ENCODE measurements at places on chromosomes 2 and 18. TPM values are rescaled to one million over a fixed set of nuclear protein-coding genes. Genes with fewer than 3 reads are reported as not detected.

GRCh38 chr2:142914507-142915313, 37.2 kb downstream of the KYNU start:
- no peak for DNase-seq

- no peak for DNase-seq
Observed at GRCh38 chr18:34864836-34865497, 154.9 kb downstream of the DTNA start.

Gene EIF2AK2
- 56.2 TPM for total RNA-seq

GRCh38 chr2:104312684-104313083, 541.2 kb upstream of the POU3F3 start:
- DNase-seq, result no peak

DNA sequence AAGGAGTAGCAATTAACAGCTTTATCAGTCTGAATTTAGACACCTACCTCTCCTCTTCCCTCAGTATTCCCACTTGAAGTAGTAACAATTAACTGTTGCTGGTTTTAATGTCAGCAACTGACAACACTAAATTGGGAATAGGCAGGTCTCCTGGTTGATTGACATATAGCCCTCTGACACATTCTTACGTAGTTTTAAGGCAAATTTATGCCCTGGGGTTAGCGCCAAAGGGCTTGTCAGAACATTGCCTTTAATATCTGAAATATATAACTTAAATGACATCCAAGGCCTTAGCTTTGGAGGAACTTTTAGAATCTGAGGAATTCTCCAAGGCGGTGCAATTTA, 7.4 kb downstream of the ASXL3 start:
- DNase-seq, result no peak

DNA sequence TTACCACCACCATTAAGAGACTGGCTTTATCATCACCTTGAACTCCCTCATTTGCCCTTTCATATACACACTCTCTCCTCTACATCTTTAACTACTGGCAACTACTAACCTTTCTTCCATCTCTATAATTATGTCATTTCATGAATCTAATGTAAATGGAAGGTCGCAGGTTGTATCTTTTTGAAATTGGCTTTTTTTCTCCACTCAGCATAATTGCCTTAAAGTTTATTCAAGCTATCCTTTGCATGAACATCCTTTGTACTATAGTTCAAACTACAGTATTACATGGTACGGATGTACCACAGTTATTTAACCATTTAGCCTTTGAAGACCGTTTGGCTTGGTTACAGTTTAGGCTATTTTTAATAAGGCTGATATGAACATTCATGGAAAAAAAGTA, 129.5 kb upstream of the ZNF804A start:
- DNase-seq, result no peak

Gene RIT2
- total RNA-seq, result not detected

DNA sequence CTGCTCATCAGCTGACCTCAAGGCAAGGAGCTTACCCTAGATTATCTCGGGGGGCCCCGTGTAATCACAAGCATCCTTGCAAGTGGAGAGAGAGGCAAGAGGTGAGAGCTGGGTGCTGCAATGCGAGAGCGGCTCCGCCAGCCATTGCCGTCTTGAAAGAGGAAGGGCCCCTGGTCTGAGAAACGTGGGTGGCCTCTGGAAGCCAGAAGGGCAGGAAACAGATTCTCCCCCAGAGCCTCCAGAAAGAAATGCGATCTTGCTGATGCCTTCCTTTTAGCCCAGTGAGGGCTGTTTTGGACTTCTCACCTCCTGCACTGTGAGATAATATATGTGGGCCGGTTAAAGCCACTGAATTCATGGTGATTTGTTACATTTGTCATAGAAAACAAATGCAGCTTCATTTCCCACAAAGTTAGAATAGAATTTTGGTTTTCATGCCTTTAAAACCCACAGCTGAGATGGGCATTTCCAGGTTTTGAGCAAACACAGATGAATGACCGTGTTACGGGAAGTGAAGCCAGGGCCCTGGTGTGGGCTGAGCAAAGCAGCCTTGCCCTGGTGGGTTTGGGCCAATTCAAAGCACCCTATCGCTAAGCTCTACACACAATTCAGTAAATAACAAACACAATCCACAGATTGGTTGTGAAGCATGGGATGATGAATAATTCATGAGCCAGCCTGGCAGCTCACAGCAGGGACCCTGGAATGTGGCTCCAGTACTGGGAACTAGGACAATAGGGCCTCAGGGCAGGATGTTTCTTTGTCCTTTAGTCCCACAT, 319.9 kb upstream of the HS6ST1 start:
- peak; percentile 74 for DNase-seq

DNA sequence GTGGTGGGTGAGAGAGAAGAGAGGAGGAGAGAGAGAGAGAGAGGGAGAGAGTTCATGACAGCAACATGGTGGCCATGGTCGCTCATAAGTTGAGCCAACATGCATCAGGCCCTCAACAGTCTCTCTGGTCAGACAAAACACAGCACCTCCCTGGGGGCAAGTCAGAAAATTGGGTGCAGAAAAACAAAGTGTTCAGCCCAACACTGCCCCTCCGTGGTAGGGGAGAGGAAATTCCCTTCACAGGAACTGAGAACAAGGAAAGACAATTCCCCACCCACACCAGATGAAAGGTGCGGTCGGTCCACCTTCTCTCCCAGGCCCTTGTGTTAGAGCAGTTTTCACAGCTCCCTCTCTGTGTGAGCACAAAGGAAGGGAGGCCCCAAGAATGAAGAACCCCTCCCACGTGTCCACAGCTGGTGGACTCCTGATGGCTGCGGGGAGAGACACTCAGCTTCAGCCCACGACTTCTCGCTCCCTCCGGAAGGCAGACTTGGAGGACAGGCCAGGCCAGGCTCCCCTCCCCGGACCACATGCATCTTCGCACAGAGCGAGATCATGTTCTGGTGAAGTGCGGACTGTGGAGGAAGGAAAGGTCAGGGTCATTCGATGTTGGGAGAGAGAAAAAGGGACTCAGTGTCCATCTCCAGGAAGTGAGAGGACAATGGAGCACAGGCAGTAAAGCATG, 181.7 kb downstream of the ANAPC1 start:
- DNase-seq, result no peak

DNA sequence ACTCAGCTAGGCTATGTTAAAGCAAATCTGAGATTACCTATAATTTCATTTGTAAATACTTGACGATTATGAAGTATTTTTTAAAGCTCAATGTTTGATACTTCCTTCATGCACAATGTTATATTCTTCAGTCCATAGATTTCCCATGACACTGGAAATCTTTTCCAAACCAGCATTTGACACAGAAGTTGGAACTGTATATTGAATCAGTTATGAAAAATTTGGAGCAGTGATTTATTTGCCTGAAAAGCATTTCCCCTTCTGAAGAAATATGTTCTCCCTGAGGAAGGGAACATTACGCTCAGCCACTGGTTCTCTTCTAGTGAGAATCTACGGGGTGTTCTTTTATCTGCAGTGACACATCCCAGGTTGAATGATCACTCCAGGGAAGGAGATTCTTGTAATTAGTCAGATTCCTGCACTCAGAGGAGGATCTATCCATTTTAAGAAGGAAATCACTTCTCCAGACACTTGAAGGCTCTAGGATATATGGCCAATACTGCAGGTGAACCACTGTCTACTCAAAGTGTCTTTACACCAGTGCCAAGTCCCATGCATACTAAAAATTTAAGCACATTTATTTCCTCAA, 64.7 kb downstream of the HNRNPLL start:
- DNase-seq, result no peak

- DNase-seq, result no peak
Observed at GRCh38 chr2:50707196-50707595, 324.7 kb downstream of the NRXN1 start.

DNA sequence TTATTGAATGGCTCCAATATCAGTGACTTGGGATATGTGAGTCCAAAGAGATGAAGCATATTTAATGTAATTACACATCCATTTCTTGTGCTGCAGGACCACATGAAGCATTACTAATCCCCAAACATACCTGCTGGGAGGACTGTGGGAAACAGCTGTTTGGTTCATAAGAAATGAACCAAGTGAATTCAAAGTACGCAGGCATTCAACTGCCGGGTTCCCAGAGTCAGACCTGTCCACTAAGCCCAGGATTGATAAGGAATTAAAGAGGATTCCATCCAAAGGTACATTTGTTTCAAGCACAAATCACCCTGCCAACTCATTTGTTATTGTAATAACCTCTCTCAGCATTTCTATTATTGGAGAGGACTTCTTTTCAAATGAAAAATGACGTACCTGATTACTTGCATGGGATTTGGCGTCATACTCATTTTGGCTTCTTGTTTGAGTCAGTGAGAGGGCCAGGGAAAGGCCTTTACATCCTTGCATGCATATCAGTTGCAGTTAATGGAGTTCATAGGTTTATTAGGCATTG, 230.7 kb downstream of the TXNL1 start:
- DNase-seq, result no peak
